ENCODE measurements at places on chromosomes 16 and 17.

- H3K27ac ChIP-seq: no peak overlapping the region
- H3K27me3 ChIP-seq: no peaks in the 10 kb centered on the region
- H3K4me1 ChIP-seq: no peaks in the 10 kb centered on the region
- H3K4me3 ChIP-seq: no peak overlapping the region
- H3K36me3 ChIP-seq: no peaks in the 10 kb centered on the region
- no peak for DNase-seq
These were observed 209.4 kb upstream of the C16orf82 start for GRCh38 chr16:26857371-26857770.

- peaks cover 8% of the 10 kb centered on the region for H3K4me1 ChIP-seq
- DNase-seq: no peak
- H3K4me3 ChIP-seq: no peak overlapping the region
- H3K27me3 ChIP-seq: peaks cover 22% of the 10 kb centered on the region
- no peaks in the 10 kb centered on the region for H3K36me3 ChIP-seq
These were observed 852 bp downstream of the MARVELD3 start for GRCh38 chr16:71626858-71627213.

GRCh38 chr17:32769846-32770245, 107.1 kb downstream of the MYO1D start:
- H3K4me3 ChIP-seq: no peak overlapping the region
- DNase-seq: no peak
- H3K36me3 ChIP-seq: no peaks in the 10 kb centered on the region
- peaks cover 5% of the 10 kb centered on the region for H3K27me3 ChIP-seq
- no peak overlapping the region for H3K27ac ChIP-seq
- H3K4me1 ChIP-seq: no peaks in the 10 kb centered on the region

GRCh38 chr17:41523787-41524186, 4.3 kb downstream of the KRT19 start:
- no peak overlapping the region for H3K4me3 ChIP-seq
- no peaks in the 10 kb centered on the region for H3K36me3 ChIP-seq
- no peaks in the 10 kb centered on the region for H3K4me1 ChIP-seq
- DNase-seq: no peak

DNA sequence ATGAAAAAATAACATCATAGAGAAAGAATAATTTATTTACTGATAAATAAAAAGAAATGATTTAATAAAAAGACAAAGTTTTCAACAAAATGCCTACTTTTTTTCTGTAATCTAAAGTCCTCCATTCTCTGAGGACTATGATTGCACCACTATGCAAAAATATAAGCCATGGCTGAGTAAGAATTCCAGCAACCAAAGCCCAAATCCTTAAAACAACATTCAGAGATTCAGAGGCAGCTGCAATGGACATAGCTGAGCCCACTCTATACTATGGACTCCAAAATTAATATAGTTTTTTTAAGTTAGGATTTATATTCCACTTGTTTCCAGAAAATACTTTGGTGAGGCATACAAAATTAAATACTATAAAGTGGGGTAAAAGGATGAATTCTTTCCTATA, 169.5 kb upstream of the C17orf78 start:
- DNase-seq: no peak
- H3K27ac ChIP-seq: no peak overlapping the region
- no peaks in the 10 kb centered on the region for H3K27me3 ChIP-seq

- no peak overlapping the region for H3K27ac ChIP-seq
- H3K4me1 ChIP-seq: peaks cover 21% of the 10 kb centered on the region
- no peak overlapping the region for H3K4me3 ChIP-seq
- H3K27me3 ChIP-seq: peaks cover 19% of the 10 kb centered on the region
These were observed 78.9 kb downstream of the CNGB1 start for GRCh38 chr16:57892041-57892440.

DNA sequence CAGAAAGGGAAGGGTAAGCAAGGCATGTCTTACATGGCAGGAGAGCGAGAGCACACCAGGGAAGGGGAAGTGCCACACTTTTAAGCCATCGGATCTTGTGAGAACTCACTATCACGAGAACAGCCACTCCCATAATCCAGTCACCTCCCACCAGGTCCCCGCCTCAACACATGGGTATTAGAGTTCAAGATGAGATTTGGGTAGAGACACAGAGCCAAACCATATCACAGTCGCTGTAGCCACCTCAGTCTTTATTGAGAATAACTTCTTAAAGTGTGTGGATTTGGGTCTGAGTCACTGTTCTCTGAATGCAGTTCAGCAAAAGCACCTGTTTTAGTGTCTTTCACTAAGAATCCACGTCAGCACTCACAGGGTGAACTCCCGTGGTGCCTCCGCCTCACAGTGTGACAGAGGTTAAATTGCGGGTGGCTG, 195.2 kb upstream of the CHMP6 start:
- H3K4me3 ChIP-seq: no peak overlapping the region
- no peaks in the 10 kb centered on the region for H3K27me3 ChIP-seq

DNA sequence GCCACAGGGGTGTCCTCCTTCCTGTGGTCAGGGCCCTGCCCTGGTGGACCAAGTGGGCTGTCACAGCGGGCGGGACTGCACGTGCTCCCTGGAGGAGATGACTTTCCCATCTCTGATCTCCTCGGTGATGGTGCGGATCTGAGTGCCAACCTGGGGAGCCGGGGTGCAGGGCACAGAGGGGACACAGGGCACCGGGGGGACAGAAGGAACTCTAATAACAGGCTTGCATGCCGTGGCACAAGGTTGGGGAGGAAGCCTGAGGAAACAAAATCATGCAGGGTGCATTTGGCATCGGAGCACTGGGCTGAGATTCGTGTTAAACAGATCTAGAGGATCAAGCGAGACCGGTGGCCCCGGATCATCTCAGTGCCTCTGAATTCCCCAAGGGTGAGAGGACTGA, 3.4 kb downstream of the KRT36 start:
- H3K4me3 ChIP-seq: no peak overlapping the region
- no peak for DNase-seq
- H3K36me3 ChIP-seq: no peaks in the 10 kb centered on the region
- no peaks in the 10 kb centered on the region for H3K4me1 ChIP-seq

DNA sequence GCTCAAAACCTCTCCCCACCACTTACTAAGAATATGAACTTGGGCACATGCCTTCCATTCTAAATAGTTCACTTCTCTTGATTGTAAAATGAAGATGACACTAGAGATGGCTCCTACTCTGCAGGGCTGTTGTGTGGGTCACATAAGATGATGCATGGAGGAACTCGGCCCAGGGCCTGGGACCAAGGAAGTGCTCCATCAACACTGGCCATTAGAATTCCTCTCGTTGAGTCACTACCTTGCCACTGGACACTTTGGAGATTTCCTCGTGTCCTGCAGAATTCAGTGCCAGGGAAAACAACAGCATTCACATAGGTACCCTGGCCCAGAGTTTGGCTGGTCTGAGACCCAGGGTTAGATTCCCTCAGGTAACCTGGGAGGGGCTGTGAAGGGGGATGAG, 18.6 kb downstream of the HNF1B start:
- no peak overlapping the region for H3K27ac ChIP-seq
- peaks cover 7% of the 10 kb centered on the region for H3K27me3 ChIP-seq
- H3K36me3 ChIP-seq: no peaks in the 10 kb centered on the region
- no peaks in the 10 kb centered on the region for H3K4me1 ChIP-seq
- DNase-seq: no peak
- no peak overlapping the region for H3K4me3 ChIP-seq

- no peak overlapping the region for H3K4me3 ChIP-seq
- H3K36me3 ChIP-seq: no peaks in the 10 kb centered on the region
- H3K27ac ChIP-seq: no peak overlapping the region
- H3K27me3 ChIP-seq: peaks cover 22% of the 10 kb centered on the region
- no peaks in the 10 kb centered on the region for H3K4me1 ChIP-seq
These were observed 169.4 kb downstream of the ABCA8 start for GRCh38 chr17:68785565-68786486.
